Activated CD8-positive, alpha-beta memory T cell treated with anti-CD3 and anti-CD28 coated beads for 1 hour (primary cell): ENCODE measurements at places on chromosomes 6 and 20.

GRCh38 chr6:35139924-35140638, 1.1 kb downstream of the TCP11 start:
- DNase-seq = no peak

DNA sequence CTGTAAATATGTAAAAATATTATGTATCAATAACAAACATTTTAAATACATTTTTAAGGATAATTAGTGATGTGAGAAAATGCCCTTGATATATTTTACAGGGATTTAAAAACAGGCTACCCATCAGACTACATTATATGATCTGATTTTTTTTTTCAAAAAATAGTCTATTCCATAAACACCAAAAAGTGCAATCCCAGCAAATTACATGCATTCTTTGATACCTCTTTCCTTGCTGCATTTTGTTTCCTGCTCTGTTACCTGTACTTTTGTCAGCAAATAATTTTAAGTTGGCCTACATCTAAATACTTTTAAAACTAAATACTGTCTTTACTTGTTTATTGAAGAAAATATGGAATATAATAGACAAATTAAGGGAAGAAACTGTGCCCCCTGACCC, 306.2 kb upstream of the ARID1B start:
- no peak for DNase-seq

- no peak for DNase-seq
Measured at GRCh38 chr20:2086177-2086979, 15.2 kb upstream of the STK35 start.

DNA sequence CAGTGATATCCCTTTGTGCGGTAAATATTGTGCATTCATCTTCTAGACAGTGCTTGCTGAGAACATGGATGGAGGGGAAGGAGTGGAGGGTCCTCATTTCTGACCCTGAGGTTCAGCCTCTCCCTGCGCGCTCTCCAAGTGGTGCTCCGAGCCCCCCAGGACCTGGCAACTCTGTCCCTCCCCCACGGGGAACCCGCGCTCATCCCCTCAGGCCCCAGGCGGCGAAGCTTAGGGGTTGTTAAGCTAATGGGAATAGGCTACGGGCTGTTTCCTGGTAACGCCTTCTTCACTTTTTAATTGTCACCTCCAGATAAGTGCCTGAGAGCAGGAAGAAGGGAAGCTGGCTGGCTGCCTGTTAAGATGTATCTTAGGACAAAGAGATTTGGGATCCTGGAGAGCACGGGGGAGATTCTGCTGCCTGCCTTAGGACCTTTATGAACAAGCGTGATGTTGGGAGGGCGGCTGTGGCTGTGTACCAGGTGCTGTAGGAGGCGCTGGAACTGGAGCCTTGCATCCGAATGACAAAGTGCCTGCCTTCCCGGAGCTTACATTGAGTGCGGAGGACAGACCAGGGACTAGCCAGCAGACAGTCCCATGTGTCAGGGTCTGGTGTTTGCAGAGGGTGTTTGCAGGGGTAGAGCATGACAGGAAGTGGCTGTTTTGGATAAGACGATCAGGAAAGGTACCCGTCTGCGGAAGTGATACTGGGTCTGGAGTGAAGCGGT, 11.7 kb downstream of the TSHZ2 start:
- DNase-seq = no peak

DNA sequence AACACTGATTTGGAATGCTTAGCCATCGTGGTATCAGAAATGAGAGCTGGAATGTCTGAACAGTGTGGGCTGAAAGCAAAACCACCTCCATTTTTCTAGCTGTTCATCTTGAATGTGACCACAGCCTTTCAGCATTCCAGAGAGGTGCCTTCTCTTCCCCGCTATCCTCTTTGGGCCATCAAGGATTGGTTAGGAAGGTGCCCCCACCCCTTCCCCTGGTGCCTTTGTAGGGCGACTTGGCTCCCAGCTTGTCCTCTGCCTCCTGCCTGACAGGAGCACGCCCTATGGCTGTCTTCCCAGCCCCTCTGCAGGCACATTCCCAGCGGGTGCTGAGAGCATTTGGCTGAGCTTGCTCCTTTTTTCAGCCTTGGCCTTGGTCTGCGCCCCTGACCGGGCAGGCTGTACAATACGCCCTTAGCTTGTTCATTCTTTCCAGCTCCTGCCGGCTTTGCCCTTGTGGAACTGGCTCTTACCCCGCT, 97.5 kb downstream of the ARMC2 start:
- no peak for DNase-seq

- DNase-seq = no peak
Measured at GRCh38 chr20:5316188-5317158, at the start of gene PROKR2. Gene PROKR2 (minus strand): TSS chr20:5316954. CDS start chr20:5314369, 2,585 bp downstream.

- DNase-seq = no peak
Measured at GRCh38 chr6:128567029-128567428, 46.6 kb upstream of the PTPRK start.

DNA sequence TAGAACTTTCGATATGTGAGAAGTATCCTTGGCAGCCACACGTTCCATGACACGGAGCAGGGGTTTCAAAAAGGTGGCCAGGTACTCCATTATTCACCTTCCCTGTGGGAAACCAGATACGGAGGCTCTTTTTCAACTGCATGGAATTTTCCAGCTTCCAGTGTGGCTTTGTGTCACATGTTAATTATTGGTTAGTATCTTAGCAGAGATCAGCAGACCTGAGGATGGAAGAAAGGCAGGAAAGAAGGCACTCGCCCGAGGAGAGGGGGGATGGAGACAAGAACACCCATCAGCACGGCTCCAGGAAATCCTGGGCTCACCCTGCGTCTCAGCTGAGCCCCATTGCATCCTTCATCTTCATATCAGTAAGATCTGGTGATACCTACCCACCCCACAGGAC, 115.5 kb downstream of the PXDC1 start:
- no peak for DNase-seq

DNA sequence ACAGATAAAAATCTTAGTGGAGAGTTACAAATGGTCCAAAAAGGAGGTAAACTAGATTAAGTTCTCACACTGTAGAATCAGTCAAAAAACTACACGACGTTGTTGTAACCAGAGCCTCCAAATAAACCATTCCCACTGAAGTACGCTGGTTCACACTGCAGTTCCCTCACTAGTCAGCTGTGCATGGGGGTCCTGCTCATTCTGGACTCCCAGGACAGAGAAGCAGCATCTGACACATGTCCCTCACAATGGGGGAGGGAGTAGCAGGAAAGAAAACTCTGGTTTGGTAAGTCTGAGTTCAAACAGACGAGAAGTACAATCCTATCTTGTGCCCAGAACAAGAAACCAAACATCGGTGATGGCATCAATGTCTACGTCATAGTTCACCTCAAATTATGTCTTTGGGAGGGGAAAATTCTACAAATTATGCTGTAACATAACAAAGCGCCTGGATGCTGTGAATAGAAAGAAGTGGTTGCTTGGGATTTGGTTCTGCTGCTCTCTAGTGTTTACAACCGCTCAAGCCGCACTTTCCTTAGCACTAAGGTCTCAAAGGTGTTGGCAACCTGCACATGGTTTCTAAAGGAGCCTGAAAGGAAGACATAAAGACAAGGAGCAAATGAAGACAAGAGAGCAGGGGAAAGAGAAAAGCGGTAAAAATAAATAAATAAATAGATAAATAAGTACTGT, 208.0 kb downstream of the GMDS start:
- DNase-seq = no peak

DNA sequence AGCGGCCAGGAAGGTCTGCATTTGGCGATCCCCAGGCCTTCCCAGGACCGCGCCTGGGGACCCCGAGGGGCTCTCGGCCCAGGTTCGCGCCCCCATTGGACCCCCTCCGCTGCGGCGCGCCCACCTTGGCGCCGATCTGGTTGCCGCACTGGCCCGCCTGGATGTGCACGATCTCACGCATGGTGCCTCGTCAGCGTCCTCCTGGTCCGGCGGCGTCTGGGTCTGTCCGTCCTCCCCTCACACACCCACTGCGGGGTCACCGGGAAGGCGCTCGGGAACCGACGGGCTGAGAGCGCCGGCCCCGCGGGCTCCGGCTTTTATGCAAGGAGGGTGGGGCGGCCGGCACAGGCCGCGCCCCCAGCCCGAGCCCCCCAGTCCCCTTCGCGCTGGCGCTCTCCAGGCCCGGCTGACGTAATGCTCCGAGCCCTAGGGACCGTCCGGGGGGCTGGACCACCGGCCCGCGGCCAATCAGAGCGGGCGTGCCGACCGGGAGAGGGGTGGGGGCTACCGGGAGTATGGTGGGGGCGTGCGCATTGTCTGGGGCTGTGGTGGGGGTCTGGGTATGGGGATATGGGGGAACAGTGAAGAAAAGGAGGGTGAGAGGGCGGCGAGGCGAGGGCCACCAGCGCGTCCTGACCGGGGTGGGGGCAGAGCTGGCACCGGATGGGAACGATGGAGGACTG, at the start of gene TUBB2B:
Gene TUBB2B, minus strand, starts transcription at position 291 of the 683 bp plus-strand sequence. Its CDS starts 110 bp downstream, at position 181.
- DNase-seq = no peak

DNA sequence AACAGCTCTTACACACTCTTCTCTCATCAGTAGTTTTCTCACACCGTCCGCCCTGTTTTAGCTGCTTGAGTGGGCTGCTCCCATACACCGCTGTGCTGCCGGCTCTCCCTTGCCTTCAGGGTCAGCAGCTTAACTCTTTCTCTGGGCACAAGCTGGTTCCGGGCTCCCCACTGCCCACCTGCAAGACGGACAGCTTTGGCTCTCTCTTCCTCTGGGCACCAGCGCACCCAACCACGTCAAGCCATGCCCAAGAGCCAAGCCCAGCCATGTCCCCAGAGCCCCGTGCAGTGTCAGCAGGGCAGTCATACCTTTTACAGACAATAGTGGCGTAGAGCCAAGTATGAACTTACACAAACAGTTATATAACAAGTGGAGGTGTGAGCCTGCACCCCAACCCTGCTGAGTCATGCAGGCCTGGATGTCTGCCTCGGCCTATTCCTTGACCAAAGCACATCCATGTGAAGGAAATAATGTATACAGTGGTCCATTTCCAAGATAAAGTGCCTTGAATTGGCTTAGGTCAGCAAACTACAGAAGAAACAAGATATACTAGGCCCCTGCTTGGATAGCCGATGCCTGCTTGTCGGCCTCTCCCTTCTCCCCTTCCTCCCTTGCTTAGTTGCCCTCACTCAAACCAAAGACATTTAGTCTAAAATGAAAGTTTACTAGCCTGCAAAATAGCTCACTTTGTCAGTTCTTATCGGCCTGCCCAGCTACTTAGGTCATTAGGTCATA, 89.3 kb downstream of the JPH2 start:
- DNase-seq = no peak

DNA sequence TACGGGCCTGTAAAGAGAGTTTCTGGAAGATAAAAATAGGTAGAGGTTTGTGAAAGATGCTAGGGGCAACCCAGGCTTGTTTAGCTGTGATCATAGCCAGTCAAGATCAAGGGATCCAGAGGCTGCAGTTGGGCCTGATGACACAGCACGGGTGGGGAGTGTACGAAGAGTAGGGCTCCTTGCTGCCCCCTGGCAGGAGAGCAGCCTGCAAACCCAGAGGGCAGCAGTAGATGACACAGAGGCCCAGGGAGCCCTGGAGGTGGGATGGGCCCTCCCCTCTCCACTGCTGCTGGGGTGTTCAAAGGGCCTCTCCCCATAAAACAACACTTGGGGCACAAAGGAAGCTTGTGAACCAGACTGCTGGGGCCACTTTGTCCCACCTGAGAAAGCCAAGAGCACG, 47.2 kb downstream of the VEGFA start:
- no peak for DNase-seq

DNA sequence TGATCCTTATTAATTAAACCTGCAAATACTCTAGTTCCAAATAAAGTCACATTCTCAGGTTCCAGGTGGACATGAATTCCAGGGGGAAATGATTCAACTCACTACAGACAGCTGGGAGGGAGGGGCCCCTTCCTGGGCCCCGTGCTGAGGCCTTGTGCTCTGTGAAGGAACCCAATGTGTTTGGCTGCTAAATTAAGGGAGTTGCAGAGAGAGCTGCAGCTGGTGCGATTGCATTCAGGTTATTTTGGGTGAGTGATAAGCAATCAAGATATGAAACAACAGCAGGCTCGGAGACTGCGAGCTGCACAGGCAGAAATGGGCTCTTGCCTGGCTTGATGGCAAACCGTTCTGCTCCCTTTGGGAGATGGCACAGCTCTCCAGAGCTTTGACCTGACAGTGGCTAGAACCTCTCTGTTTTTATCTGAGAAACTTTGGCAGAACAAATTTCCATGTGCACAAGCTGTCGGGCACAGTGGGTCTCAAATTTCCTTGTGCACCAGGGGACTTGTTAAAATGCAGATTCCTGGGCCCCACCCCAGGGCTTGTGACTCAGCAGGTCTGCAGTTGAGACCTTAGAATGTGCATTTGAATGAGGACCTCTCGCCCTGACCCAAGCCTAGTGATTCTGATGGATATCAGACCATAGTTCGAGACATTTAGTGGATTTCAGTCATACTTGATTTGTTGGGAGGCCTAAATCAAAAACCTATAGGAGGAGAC, 9.8 kb downstream of the MAPK13 start:
- no peak for DNase-seq

DNA sequence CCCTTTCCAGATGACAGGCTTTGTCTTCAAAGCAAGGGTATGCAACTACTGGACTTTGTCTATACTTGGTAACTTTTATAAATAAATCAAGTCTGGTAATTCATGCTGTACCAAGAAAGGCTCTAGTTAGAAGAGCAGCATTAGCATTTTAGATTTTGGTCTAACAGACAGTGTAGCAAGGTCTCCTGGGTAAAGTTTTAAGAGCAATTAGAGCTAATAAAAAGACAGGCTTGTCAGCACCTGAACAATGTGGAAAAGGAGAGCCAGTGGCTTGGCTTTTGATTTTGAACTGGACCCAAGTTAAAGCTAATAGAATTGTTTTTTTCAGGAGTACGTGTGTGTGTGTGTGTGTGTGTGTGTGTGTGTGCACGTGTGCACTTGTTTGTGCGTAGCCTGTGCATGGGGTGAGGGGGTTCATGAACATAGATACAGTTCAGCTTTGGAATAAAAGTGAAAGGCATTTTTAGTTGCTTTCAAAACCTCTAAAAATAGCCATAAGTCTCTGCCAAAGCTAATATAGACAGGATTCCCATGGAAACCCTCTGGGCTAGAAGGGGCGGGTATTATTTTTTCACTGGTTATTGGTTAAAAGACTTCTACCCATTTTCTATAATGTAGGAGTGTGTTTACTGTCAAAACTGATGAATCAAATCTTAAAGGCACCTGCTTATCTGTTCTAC, 138.4 kb downstream of the KCNQ5 start:
- no peak for DNase-seq

- peak; percentile 17 for DNase-seq
Measured at GRCh38 chr20:45823949-45824835, 2.9 kb downstream of the TNNC2 start.

GRCh38 chr20:25539742-25540672, 45.3 kb downstream of the NINL start:
- no peak for DNase-seq

GRCh38 chr6:137024237-137024990, 20.4 kb downstream of the IL20RA start:
- no peak for DNase-seq

GRCh38 chr6:80637312-80637711, 530.8 kb downstream of the BCKDHB start:
- DNase-seq = no peak
